ENCODE measurements at places on chromosomes 16 and 17.

DNA sequence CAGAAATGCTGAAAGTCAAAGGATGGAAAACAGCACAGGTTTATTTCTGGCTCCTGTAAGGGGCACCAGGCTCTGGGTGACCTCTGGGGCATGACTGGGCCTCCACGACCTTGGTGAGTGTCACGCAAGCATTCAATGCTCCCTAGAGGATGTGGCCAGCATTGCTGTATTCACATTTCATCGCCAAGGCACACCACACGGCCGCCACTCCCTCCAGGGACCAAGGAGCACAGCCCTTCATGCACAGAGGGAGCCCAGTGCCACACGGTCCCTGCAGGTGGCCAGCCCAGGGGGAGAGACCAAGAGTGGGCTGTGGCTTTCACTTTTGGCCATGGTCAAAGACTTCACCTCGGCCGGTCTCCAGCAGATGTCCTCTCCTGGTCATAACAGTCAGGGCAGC is 137.4 kb upstream of the TNRC6C start:
- no peak for DNase-seq

GRCh38 chr16:88772871-88773811 is 11.9 kb downstream of the PIEZO1 start:
- no peak for DNase-seq

DNA sequence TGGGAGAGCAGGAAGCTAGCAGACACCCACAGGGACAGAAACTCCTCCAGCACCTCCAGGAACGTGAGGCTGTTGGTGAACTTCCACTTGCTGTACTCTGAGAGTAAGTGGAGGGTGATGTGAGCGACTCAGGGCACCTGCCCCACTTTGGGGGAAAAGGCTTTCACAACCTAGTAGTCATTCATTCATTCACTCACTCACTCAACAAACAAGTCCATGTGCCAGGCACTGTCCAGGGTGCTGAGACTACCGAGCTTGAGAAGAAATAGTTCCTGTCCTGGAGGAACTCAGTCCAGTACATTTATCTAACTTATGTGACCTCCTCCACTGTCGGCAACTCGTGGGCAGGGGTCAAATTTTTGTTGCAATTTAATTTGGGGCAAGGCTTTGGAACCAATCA is 26.6 kb downstream of the LGALS9 start:
- no peak for DNase-seq

GRCh38 chr16:46730126-46730525 is 18.0 kb downstream of the MYLK3 start:
- no peak for DNase-seq

DNA sequence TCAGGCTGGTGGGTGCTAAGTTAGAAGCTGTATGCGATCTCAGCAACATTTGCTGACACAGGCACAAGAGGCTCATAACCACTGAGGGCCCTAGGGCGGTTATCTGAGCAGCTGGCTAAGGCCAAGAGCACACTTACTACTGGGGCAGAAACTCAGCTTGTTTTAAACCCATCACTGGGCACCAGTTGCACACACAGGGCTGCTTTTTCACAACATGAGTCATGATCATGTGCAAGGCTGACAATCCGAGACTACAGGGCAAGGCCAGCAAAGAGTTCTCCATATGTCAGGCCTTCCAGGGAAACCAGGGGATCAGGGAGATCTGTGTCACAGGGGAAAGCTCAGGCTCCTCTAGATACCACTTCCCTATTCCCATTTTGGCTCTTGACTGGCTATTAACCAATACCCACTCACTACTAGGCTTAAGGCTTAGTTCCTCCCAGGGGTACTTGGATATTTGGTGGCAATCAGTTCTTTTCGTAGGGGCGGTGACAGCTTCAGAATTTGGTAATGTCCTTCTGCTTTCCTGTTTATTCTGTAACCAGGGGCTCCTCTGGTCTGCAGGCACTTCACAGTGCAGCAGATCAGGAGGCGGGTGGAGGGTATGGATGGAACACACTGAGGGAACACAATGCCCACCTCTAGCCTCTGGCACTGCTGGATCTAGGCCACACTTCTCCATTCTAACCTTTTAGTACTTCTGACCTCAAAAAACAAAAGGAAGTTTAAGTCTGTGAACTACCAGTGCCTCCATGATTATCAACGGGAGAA is 44.9 kb upstream of the ERN1 start:
- no peak for DNase-seq
